ENCODE measurements at places on chromosomes 3 and 15.

DNA sequence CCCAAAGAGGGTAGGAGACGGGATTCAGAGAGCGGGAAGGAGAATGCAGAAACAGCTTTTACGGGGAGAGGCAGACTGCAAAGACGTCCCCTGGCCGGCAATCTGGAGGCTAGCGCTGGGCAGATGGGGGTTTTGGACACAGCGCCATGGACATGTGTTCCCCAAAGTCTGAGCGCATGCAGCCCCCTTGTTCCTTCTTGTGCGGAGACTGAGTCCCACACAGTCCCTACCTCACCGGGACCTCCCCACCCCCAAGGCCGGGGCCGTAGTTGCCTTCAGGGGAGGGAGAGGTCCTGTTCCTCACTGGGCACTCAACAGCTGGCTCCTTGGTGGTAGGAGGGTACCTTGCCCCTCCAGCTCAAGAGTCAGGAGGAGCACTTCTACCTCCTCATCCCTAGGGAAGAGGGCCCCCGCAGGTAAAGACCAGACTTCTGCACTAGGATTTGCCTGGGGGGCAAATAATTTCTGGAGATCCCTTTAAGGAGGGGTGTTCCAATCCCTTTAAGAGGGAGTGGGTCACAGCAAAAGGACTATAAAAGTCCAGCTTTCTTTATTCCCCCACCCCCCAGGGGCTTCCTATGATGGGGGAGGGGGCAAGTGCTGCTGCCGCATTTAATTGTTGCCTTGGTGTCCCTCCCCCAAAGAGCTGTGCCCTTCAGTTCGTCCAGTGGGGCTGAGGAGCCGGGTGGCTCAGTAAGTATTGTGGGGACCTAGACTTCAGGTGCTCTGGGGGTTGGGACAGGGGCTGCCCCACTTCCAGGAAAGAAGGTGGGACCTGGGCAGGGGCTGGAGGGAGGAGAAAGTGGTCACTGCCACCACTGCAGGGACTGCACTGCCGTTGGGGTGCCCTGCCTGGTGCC is 3.6 kb upstream of the BAHD1 start:
- DNase-seq, result no peak

DNA sequence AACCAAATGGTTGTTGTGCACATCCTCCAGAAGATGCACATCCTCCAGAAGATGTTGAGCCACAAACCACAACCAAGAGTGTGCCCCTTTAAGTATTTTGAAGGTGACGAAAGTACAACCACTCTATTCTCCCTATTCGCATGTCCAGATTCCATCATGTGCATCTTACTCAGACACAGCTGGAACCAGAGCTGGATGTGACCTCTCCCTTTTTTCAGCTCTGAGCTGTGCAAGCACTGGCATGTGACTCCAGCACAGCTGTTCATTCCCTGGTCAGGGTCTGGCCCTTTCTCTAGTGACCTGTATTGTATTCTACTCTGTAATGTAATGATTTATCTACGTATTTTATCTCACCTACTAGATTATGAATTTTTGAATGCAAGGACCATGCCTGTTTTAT is 29.3 kb upstream of the DLG1 start:
- DNase-seq, result no peak

DNA sequence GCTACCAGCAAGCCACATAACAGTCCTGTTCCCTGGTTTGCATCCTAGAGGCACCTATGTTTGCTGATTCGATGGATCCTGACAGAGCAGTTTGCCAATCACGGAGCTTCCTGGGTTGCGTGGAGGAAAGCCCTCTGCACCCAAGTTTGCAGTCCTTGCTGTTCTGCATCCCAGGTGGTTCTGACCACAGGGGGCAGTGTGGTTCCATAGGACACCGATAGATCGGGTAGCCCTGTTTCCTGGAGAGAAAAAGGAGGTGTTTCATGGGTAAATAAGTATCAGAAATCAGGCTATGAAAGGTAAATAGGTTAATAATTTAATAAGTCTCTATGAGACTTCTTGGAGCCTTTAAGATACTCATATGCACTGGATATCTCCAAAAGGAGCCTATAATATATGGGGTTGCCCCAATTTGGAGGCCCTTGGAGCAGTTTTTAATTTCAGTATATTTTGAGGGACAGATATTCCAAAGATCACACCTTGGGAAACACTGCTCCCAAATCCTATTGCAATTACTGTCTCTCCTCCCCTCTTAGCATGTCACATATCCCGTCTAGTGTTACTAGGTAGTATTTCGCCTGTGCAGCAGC is 194.6 kb upstream of the TPM1 start:
- DNase-seq, result peak; percentile 9

DNA sequence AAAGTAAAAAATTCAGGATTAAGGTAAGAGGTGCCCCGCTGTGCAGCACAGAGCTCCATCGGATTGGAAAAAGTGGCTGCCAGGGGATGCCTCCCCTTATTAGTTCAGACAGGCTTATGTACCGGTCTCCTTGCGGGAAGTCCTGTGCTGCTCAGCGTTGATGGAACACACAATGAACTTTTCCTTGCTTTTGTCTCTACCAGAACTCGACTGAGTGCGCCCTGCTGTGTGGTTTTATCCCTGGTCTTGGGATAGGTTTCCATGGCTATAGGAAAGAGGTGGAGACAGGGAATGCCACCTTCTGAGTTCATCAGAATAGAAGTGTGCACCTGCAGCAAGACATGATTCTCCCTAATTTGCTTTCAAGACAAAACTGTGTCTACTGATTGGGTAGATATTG is 745.9 kb upstream of the CFAP20DC start:
- no peak for DNase-seq

DNA sequence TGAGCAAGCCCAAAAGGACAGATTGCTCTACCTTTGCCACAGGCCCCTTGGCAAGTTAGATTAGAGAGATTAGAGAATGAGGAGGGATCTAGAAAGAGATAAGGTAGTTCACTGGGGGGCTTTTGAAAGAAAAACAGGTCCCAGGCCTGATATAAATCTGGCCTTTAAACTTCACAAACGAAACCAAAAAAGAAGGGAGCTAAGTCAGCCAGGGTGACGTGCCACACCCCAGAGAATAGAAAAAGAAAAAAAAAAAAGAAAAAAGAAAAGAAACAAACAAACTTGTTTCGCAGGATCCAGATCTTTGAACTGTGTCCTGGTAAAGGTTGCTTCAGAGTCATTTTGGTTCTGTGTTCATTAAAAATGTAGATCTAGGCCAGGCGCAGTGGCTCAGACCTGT is 3.6 kb downstream of the KAT2B start:
- no peak for DNase-seq

DNA sequence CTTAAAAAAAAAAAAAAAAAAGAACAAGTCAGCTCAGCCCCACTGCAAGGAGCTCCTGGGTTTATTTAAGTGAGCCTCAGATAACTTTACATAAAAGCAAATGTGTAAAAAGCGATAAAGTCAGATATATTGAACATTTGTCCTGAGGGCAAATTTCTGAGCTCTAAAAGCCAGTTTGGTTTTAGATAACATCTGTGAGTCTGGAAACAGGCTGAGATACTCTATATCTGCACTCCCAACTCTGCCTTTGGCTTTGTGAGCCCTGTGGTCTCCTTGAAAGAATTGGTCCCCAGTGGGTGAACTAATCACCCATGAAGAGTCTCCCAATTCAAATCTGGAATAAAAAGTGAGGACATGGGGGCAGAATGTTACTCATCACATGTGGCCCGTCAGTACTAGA is 104.6 kb downstream of the APBA2 start:
- no peak for DNase-seq

GRCh38 chr3:174197416-174197815 is 661.7 kb upstream of the NAALADL2 start:
- DNase-seq, result no peak

GRCh38 chr3:43580181-43580580 is 41.6 kb downstream of the ANO10 start:
- DNase-seq, result no peak

- no peak for DNase-seq
Measured at GRCh38 chr15:52006702-52007340, 12.2 kb upstream of the MAPK6 start.

GRCh38 chr15:48516121-48516520 is 129.4 kb downstream of the FBN1 start:
- DNase-seq, result no peak

DNA sequence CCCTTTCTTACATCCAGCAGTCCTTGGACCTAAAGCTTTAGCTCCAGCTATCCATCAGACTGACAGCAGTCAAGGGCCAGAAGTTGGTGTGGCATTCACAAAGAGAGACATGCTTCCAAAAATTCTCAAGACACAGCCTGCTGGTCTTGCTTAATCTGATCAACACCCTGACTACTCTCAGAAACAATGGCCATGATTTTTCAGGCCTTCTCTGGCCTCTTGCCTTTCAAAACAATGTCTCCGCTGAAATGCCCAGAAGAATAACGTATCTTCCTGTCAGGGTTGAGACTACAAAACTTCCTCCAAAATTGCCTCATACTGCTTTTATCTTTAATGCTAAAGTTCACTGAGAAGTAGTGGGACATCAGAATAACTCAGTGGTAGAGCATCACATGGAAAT is 205.4 kb upstream of the SETMAR start:
- no peak for DNase-seq

GRCh38 chr15:74613953-74614743 is 1.5 kb upstream of the CLK3 start:
- DNase-seq, result no peak

GRCh38 chr3:13866041-13866965 is 13.6 kb downstream of the WNT7A start:
- DNase-seq, result peak; percentile 26

DNA sequence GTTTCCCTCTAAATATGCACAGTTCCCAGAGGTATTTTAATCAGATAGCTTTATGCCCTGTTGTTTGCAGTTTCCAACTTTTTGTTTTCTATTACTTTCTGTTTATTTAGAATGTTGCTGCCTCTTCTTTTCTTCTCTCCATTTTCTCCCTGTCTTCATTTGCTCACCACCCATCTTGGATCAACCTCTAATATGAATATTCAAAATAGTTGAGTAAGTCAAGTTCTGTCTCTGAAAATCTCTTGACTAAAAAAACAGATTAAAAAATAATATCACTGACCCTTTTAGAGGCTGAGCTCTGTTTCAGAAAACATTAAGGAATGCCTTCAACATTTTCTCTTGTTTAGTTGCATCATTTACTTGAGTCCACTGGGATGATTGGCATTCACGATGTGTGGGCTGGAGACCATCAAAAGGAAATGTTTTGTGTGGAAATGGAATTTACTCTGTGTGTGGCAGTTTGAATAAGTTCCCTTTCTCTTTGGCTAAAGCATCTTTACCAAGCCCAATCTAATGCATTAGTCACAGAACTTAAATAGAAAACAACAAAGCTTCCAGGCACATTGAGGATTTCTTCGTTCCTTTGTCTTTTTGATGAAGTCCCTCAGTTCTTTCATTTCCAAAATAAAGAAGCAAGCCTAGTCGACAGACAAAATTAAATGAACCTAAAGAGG is 633.9 kb upstream of the TGFBR2 start:
- no peak for DNase-seq

GRCh38 chr15:25716414-25717126 is 146.6 kb downstream of the ATP10A start:
- no peak for DNase-seq

DNA sequence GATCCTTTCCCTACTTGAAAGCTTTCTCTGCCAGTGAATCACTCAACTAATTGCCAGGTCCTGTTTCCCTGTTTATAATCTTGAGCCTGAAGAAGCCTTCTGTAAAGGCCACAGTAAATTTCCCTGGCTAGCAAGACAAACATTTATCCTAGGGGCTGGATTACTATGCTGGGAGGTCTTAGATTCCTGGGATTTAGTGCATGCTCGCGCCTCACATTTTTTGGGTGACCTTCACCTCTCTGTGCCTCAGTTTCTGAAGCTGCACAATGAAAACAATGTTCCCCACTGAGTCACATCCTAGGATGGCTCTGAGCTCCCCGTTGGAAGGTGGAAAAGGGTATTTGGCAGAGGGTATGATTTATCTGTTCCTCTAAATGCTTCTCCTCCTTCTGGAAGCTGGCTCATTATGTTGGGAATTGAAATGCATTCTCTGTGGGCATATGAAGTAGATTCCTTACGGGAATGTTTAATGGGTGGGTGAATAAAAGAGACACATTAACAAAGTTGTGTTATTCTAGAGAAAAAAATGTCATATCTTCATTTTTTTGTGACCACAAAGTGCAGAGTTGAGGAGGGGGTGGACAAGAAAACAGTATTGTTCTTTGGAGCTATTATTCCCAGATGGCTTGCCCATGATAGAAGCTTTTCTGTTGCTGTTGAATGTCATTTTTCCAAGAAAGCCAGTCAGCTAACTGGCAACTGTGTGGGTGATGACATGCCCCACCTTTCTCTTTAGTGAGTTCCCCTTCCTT is 32.4 kb downstream of the LSM3 start:
- DNase-seq, result no peak

DNA sequence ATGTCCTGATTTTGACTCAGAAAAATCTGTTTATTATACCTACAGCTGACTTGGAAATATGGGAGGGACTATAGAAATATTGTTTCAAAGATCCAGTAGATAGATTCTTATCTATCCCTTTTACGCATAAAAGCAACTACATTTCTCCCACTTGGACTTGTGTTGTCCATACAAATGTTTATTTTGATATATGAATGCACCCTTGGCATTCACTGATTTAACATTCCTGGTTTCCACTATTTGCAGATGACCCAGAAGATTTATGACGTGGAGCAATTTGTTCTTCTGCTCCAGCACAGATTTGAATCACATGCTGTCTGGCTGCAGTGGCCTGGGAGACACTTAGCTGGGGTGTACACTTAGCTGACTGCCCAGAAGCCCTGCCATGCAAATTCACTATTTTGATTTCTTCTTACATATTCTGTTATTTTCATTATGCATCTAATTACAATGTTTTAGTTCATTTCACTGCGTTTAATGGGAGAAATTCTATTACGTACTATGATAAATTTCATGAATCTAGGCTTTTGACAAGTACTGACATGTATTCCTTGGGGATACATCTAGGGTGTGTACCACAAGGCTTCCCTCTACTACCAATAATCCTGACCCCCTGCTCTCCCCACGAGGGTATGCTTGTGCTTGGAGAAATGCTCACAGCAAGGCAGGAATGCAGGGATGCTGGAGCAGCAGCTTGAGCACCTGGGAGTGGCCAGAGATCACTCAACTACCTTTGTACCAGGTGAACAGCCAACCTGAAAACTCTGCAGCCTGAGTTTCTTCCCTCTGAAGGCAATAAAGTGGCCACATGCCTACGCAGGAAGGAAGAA is 223.6 kb upstream of the TBL1XR1 start:
- DNase-seq, result no peak

GRCh38 chr3:127421943-127422662 is 134.3 kb upstream of the PRR20G start:
- no peak for DNase-seq

- no peak for DNase-seq
Measured at GRCh38 chr15:43093026-43093425, 12.8 kb downstream of the UBR1 start.

- DNase-seq, result no peak
Measured at GRCh38 chr3:127183931-127184869, 8.7 kb upstream of the PRR23E start.

- peak; percentile 28 for DNase-seq
Measured at GRCh38 chr3:196740481-196741248, 1.0 kb downstream of the PAK2 start.

- DNase-seq, result no peak
Measured at GRCh38 chr3:123847209-123847608, 36.9 kb downstream of the MYLK start.

- no peak for DNase-seq
Measured at GRCh38 chr3:120350401-120350941, 1.3 kb upstream of the LRRC58 start.

All from activated gamma-delta T cell treated with Interleukin-2 at 50 U/mL for 16 hours (primary cell).